ENCODE measurements at places on chromosomes 3 and 15.

- no peak for DNase-seq
Measured at GRCh38 chr15:84666373-84666772, 8.4 kb upstream of the NMB start.

DNA sequence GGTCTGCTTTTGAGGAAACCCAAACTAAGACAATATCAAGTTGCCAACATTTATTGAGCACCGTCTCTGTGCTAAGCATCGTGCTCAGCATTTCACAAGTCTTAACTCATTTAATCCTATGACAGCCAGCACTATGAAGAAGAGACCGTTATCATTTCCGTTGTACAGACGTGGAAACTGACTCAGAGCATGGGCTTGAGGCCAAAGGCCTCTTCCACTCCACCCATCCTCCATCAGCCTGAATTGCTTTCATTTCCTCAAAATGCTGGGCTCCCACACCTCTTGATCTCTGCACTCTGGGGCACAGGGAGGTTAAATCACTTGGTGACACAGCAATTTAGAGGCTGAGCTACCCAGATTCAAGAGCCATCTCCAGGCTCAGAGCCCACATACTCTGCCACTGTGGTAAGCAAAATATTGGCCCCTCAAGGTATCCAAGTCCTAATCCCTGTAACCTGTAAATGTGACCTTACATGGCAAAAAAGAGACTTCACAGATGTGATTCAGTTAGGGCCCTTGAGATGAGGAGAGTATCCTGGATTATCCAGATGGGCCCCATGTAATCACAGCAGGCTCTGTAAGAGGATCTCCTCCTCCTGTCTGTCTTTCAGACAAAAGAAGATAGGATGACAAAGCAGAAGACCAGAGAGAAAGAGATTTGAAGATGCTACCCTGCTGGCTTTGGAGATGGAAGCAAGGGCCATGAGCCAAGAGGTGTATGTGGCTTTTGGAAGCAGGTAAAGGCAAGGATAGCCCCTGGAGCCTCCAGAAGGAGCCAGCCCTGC lies 24.3 kb upstream of the FLNB start:
- DNase-seq = peak; percentile 32

DNA sequence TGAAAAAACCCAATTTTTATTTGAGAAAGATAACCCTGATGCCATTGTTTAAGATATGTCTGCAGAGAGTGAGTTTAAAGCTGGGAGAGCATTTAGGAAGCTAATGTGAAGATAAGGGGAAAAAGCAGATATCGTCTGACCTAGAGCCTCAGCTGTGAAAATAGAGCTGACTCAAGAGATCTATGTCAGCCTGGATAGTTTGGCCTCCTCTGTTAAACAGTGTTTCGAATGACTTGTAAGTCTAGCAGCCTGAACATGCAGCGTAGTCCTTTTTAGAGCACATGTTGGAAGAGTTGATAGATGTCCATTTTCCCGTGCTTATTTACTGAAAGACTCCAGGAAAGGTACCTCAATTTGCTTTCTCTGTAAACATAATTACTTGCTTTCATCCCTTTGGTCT lies 48.1 kb downstream of the ALCAM start:
- DNase-seq = no peak

DNA sequence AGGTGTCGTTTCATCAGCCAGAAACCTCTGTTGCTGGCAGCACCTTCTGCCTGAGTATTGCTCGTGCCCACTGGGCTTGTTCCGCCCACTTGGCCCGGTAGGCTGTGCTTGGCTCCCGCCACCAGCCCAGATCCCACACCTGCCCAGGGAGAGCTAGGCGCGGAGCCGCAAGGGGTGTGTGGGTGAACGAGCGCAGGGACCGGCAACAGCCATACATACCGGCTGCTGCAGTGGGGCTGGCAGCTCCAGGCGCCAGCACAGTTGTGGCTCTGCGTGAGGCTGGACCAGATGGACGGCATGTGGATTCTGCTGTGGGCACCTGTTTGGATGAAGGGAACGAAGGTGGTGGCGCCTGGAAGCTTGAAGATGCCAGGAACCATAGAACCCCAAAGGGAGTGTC lies 331.5 kb upstream of the MCTP2 start:
- no peak for DNase-seq

- no peak for DNase-seq
Measured at GRCh38 chr15:99564221-99565048, 1.3 kb upstream of the MEF2A start.

DNA sequence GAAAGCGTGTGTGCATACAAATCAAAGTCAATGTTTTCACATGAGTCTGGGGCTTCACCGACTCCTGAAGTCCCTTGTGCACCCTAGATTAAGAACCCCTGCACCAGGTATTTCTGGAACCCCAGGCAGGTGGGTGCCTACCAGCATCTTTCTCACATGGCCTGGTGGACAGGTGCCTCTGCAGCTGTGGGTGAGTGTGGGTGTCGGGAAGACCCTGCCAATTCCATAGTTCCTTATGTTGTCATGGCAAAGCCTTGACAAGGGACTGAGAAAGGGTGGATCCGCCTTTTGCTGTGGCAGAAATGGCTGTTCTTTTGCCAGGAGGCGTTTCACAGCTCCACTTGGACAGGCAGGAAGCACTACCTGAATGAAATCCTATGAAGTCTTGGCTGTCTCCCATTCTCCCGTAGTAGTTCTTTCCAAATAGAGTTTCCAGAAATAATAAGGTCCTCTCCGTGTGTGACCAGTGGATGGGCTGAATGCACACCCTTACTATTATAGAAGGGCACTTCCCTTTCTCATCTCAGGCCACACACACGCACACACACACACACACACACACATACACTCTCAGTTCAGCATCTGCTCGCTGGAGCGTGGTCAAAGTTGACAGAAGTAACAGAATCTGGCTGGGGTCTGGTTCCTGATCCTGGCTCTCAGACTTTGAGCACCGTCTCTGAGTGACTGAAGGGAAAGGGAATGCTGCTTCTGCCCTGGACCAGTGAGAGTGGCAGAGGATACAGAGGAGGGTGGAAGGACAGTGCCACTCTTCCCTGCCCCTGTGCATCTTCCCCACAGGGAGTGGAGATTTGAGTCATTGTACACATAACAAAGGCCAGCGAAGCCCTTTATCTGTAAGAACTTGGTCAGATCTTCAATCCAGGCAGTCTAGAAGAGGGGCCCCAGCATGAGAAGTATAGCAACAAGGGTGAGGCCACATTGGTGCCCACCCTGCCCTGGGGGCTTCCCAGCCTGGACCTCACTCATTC lies 38.7 kb downstream of the PDIA5 start:
- no peak for DNase-seq

GRCh38 chr3:60176614-60177013 lies 1074.6 kb downstream of the FHIT start:
- no peak for DNase-seq

DNA sequence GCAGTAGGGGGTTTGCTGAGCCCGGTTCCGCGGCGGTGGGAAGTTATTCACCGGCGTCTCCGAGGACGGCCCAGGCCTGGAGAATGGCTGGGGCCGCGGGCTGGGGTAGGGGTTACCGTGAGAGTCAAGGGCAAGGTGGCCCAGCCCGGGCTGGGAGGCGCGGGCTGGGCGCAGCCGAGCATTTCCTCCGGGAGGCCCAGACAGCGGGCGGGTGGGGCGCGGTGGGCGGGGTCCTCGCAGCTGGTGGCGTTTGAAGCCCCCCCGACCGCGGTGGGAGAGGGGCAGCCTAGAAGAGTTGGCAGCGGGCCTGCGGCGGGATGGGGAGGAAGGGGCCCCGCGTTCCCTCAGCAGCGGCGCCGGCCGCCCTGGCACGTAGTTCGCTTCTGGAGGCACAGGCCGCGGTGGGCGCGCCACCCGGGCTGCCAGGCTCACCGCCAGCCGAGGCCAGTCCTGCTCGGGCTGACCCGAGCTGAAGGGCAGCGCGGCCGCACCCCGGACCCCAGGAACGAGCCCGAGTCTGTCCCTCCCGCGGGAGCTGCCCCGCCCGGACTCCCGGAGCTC lies 960 bp upstream of the KLF13 start:
- DNase-seq = no peak

DNA sequence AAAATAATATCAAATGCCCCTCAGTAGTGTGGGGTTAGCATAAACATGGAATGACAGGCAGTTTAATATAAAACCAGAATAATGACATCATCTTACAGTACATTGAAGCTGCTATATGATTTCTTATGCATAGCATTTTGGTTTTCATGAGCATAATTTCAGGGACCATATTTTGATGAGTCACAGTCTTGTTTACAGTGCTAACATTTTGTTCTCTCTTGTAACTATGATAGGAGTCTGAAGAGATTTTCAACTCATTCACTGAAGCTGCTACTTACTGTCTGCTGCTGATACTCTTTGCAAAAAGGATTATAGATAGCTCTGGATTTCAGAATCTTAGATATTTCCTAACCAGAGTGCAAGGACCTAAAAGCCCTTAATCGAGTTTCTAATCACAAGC lies 92.6 kb upstream of the CCDC54 start:
- no peak for DNase-seq

GRCh38 chr3:34294240-34294639 lies 495.8 kb downstream of the PDCD6IP start:
- no peak for DNase-seq

DNA sequence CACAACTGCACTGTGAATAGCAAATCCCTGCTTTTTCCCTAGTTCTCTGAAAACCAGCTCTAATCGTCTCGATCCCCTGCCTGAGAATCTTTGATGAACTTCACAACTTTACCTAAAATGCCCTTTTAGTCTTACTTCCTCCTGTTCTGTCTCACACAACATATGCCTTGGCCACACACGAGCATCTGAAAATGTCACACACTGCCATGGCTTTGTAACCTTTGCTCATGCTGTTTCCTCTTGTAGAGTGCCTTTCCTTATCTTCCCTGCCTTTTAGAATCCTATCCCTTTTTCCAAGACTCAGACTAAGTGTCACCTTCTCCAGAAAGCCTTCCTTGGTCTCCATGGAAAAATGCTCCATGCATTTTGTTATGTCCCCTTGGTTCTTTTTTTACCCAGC lies 71.4 kb upstream of the HACD2 start:
- DNase-seq = no peak

GRCh38 chr3:97265237-97266005 lies 451.0 kb downstream of the EPHA6 start:
- no peak for DNase-seq

DNA sequence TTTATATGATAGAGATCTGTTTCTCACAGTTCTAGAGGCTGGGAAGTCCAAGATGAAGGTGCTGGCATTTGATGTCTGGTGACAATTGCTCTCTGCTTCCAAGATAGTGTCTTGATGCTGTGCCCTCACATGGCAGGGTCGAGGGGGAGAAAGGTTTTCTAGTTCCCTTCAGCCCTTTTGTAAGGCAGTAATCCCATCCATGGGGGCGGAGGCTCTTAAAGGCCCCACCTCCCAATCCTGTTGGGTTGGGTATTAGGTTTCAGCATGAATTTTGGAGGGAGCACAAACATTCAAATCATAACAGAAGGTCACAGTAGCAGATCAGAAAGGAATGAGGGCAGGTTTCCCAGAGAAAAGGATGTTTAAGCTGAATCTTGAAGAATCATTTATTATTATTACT lies 601.7 kb upstream of the ZNF717 start:
- DNase-seq = no peak

DNA sequence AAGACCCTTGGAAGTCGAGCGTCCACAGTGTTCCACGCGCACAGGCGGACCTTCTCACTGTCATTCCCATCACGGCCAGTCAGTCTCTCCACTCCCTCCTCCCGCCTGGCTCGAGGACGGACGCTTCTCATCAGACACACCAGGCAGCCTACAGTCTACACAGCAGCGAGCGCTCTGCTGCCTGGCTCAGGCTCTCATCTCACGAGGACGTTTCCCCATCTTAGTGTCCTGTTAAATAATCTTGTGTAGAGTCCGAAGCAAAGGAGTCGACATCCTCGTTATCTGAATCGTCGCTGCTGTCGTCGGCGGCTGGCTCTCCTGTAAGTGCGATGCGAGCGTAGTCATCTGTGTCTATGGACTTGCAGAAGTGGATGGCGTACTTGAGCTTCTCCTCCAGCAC lies 12.4 kb upstream of the OCA2 start:
- DNase-seq = no peak

DNA sequence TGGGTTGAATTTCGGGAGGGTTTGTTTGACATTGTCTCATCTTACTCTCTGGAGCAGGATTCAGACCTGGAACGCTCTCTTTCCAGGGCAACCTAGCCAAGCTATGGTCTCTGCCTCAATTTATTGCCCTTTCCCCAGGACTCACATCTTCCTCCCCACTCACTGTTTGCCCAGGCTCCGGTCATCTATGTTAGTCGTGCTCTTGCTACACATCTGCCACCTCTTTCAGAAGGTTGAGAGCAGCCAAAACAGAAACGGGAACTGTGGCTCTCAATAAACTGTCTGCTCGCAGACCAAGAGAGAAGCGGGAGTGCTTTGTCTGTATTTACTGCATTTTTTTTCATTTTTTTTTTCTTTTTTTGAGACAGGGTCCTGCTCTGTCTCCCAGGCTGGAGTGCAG lies 81.6 kb downstream of the ST6GAL1 start:
- no peak for DNase-seq

DNA sequence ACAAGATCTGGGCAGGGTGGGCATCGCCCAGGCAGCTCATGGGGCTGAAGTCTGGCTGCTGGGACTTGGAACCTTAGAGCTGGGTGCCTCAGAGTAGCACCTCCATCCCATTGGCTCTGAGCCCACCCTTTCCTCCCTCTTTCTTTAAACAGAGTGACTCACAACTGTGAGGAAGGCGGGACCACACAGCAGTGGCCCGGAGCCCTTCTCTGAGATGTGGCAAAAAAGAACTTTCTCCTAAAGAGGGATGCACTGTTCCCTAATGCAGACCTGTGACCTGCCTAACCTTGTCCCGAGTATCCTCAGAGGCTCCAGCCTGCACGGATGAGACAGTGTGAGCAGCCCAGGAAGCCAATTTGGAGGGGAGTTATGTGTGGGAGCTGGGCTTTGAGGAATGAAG lies 23.6 kb downstream of the PRR20G start:
- DNase-seq = no peak

DNA sequence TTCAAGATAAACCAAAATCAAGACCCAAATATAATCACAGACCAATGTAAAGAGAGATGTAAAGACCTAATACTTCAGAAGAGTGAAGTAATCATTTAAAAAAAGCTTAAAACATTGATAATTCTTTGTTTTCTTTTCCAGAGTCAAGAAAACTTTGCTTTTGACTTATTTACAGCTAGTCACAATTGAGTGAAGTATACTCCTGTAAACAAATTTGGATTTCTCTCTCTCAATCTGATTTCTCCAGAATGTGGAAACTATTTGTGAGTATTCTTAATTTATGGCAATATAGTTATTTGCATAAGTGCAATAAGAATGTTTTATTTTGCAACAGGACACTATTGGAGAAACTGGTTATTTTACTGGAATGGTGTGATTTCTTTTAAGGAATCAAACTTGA lies 43.7 kb upstream of the ZBTB20 start:
- no peak for DNase-seq

GRCh38 chr3:78665101-78665500 lies 1102.7 kb downstream of the ROBO1 start:
- DNase-seq = no peak

GRCh38 chr3:132785292-132785691 lies 63.1 kb upstream of the NPHP3 start:
- DNase-seq = no peak

GRCh38 chr3:62161371-62161770 lies 212.0 kb downstream of the FEZF2 start:
- no peak for DNase-seq

All from thoracic aorta (tissue), 2 donors.